Kasumi-1 (cell line): ENCODE measurements at places on chromosomes 13 and 19.

- DNase-seq, result peak; percentile 23
These were observed 1251.9 kb upstream of the SLC10A2 start for GRCh38 chr13:104318121-104318520.

- no peak for DNase-seq
These were observed 8.2 kb upstream of the INAFM1 start for GRCh38 chr19:47266401-47266941.

DNA sequence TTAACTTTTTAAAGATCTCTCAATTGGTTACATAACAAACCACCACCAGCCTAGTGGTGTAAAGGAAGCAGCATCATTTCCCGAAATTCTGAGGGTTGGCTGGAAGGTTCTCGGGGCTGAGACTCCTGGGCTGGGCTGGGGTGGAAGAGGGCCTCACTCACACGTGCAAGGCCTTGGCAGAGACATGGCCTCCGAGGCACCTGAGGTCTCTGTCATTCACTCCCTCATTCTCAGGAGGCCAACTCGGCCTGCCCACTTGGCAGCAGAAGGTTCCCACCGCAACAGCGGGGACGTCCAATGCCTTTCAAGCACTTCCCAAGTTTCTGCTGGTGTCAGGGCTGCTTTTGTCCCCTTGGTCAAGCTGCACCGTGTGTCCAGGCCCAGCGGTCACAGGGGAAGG is 18.6 kb upstream of the RASA3 start:
- DNase-seq, result no peak

GRCh38 chr19:418761-419671 is 10.1 kb upstream of the C2CD4C start:
- DNase-seq, result no peak

GRCh38 chr13:113369189-113369588 is 5.3 kb upstream of the GRTP1 start:
- DNase-seq, result no peak

DNA sequence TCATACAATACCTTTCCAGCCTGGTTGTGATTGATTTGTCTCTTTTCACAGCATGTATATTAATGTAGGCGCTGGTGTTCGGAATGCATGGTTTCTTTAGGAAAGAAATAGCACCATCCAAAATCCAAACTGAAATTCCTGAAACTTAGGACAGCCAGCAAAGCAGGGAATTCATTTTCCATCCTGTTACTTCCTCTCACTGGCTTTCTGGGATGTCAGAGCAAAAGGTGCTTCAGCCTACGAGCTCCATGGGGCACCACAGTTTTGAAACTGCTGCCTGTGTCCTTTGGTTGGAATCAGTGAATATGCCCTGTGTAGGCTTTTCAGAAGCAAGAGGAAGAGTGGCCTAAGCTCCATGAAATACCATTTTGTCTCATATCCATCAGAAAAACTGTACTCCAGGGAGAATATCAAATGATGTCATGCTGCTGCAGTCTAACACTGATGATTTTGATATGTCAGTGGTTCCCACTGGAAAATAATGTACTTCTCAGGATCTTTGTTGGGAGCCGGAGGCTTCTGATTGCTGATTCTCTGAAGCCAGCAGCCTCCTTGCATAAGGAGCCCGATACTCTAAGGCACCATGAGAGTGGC is 117.8 kb upstream of the SERP2 start:
- no peak for DNase-seq

DNA sequence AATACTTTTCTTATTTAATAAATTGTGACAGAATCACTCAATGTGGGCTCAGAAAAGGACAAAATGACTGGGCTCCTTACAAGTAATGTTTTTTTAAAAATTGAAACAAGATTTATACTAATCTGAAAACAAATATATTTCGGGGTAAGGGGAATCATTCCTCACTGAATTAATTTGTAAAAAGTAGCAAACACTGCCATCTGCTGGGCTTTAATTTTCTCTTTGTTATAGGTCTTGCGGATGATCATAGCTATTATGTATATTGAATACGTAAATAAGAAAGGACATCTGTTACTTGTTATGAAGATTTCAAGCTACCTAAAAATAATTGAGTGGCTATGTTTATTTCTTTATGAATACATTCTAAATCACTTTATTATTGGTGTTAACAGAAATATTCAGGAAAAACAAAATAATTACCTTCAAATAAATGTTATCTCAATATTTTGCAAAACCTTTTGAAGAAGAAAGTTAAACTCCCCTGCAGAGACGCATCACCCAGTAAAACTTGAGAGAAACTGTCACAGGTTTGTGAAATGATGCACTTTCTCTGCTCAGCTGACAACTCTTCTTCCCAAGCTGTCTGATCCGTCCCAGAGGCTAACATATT is 17.8 kb upstream of the ENOX1 start:
- peak; percentile 67 for DNase-seq

GRCh38 chr19:58397533-58398037 is 2.1 kb downstream of the RNF225 start:
- no peak for DNase-seq

- DNase-seq, result peak; percentile 57
These were observed 250.3 kb upstream of the ATXN8OS start for GRCh38 chr13:69857183-69857821.

- DNase-seq, result no peak
These were observed 5.8 kb downstream of the KRTDAP start for GRCh38 chr19:35484252-35485036.

DNA sequence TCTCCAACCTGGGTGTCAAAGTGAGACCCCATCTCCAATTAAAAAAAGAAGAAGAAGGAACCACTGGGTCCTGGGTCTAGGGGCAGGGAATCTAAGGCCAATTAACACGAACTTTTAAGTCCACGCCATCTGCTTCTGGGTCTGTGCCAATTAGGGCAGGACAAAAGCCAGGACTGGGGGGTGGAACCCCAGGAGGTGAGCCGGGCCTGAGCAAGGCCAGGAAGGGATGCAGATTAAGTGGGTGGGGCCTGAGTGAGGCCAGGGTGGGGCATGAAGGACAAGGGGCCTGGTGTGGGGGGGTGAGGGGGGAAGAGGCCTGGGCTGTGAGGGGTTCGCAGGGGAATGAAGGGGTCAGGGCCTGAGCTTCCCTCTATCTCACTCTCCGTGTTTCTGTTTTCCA is 26.3 kb upstream of the ZNF83 start:
- DNase-seq, result no peak

DNA sequence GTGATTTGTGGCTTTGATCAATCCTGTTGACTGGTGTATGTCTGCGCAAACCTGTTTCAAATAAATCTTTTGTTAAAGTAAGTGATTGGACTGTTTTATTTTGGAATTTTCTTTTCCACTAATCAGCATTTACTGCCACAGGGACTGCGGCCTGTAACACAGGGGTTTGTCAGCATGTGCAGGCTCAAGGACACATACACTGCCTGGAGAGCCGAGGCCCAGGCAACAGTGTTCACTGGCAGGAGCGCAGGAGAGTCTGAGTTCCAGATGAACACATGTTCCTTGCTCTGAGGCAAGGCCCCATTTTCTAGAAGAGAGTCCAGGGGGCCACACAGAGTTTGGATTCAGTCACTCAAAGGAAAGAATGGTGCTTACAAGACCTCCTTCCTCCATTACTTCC is 26.0 kb downstream of the SHISA2 start:
- no peak for DNase-seq

DNA sequence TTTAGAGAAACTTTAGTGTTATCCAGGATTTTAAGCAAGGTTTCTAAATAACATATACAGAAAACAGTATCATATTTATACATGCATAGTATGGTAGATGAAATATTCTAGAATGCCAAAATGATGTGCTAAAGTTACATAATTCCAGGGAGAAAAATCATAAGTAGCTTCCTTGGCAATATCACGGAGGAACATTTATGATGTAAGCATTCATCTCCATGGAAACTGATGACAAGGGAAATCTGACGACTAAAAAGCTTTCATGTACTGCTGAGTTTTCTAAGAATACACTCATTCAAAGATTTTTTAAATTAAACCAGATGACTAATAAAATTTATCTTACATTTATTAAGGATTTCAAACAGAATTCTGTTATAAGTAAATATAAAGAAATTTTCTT is 4.7 kb downstream of the TEX30 start:
- DNase-seq, result no peak

DNA sequence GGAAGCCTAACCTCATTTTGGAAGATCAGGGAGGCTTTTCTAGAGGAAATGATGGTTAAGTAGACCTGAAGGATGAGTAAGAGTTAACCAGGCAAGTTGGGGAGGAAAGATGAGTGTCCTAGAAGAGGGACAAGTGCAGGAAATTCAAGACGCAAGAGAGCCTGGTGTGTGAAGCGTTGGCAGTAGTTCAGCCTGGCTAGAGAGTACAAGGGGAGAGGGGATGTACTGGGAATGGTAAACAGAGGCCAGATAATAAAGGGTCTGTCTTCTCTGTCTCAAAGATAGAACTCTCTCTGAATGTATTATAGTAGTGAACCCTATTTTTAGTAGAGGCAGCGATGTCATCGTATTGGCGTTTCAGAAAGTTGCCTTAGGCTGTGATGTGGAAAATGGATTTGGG is 9.7 kb downstream of the DPY19L3 start:
- no peak for DNase-seq

GRCh38 chr13:24527266-24527775 is 14.7 kb upstream of the PARP4 start:
- DNase-seq, result no peak

DNA sequence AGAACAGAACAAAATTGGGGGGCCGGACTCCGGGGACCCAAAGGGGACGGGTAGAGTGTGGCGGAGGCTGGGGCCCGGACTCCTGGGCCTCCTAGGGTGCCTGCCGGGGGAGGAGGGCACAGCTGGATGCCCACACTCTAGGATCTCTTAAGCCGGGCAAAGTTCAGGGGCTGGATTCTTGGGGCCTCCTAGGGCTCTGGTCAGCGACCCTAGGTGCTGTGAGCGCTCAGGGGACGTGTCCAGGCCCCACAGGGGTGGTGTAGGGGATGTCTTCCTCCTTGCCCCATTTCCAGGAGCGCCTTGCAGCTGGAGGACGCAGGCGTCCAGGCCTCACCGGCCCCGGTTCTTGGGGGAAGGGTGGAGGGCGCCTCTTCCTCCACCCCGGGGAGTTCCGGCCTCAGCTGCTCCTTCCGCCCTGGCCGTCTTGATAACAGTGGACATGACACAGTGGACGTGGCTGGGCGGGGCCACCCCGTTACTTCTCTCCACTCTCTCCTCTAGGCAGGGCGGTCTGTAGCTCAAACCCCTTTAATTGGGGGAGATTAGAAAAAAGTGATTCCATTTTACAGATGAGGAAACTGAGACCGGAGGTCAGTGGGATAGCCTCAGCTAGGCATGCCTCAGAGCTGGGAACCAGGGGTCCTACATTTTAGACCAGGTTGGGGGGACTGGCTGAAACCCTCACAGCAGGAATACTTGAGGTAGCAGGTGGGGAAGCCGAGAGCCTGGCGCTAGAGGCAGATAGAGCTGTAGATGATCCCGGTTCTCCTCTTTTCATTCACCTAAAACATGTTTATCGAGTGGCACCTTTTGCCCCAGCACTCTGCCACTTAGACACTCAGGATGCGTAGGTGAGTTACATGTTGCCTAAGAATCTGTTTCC is 705 bp downstream of the STXBP2 start:
- no peak for DNase-seq

- no peak for DNase-seq
These were observed 7.6 kb downstream of the TRAPPC6A start for GRCh38 chr19:45170146-45171106.

GRCh38 chr13:80473695-80474094 is 132.8 kb upstream of the SPRY2 start:
- no peak for DNase-seq

DNA sequence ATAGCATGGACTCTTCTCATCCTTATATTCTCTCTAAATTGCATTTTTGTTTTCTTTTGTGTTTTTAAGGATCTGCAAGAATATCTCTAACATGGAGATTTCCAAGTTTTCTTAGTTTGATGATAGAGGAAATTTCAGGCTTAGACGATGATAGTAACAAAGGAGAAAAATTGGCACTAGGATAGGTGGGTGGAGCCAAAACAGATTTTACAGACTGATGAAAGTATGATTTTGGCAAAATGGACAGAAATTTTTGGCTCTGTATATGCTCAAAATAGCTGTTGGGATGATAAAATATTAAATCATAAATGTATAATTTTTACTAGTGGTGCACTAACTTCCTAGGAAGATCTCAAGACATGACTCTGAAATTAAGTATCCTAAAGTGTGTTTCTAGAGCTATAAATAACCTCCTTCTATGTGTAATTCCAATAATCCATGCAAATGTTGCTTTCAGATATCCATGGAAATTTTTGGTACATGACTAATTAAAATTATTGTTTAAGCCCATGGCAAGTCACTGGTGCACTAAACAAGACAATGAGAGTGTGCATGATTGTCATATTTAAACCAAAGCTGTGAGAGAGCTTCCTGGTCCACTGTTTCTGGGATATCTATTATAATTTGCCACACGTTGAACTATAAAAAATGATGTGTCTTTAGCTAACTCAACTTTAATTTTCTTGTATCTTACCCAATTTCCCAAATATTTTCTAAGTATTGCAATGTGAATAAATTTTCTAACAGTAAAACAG is 55.8 kb upstream of the NBEA start:
- DNase-seq, result no peak

GRCh38 chr19:47309038-47309437 is 623 bp upstream of the C5AR1 start:
- no peak for DNase-seq

- no peak for DNase-seq
These were observed 168.4 kb downstream of the PCDH9 start for GRCh38 chr13:67061750-67062149.
